ENCODE measurements at places on chromosomes 3 and 15.

DNA sequence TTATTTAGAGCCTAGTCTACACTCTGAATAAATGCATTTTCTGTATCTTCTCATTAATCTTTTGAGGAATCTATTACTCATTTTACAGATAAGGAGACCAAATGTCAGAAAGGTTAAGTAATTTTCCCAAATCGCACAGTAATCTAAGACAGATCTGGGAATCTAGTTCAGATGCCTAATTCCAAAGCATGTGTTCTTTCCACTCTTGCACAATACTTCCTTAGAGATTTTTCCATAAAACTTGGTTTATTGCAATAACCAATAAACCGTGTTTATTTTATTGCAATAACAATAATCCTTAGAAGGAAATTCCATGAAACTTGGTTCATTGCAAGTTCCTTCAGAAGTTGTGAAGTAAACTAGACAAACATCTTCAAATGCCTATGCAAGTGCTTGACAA is 17.4 kb upstream of the COL8A1 start:
- no peak for DNase-seq

DNA sequence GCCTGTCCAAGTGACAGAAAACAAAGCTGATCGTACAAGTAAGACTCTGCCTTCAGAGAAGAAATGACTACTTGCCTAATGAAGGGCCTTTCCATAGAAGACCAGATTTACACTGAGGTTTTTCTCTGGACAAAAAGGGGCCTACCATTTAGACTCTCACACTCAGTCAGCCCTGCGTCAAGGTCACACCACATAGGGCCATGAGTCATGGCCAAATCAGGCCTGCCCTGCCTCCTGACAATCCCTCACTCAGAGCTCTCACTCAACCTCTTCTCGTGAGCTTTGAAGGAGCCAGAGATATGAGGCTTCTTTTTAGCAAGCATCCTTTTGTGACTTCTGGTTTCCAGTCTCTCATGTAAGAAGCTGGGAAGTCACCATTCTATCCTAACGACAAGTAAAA is 68.1 kb upstream of the NMNAT3 start:
- DNase-seq: no peak

GRCh38 chr3:62939707-62940106 is 64.5 kb upstream of the CADPS start:
- no peak for DNase-seq

- DNase-seq: no peak
Measured at GRCh38 chr3:5072100-5072816, 49.8 kb upstream of the ARL8B start.

DNA sequence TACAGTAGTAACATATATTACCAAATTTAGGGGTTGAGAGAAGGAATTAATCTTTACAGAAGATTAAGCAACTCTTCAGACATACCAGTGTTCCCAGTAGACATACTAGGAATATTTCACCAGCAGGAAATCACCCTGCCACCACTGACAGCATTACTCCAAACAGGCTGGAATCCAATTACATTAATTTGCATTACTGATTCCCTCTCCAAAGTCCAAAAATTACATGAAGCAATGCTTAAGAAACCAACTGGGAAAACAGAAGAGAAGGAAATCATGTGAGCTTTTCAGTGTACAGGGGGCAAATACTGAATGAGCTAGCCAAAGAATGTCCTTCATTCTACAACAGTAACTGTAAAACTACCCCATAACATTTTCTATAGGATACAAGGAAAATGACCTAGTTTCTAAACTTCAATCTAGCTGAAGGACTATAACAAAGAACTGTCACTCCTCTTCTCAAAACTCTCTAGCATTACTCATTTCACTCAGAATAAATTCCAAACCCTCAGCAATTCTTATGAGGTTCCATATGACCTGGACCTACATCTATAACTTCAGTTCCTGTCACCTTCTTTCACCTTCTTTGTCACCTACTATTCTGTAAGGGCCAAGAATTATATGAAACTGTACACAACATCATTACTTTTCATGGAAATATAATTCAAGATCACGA is 72.7 kb downstream of the INO80 start:
- DNase-seq: no peak

- DNase-seq: no peak
Measured at GRCh38 chr3:16060358-16060852, 114.1 kb upstream of the GALNT15 start.

DNA sequence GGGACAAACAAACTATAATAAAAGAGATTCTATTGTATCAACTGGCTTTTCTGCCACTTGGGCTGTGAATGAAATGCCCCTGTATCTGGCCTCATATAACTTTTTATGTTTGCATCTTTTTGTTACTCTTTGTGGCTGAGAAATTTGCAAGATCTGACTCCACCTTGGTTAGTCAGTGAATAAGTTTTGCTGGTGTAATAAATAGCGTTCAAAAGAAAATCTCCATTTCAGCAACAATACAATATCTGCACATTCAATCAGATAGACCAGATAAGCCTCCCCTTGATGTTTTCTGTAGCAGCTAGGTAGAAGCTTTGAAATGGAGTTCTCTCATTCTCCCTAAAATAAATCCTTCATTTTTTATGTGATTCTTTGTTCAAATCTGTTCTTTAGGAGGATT is 12.0 kb downstream of the TRAT1 start:
- no peak for DNase-seq

DNA sequence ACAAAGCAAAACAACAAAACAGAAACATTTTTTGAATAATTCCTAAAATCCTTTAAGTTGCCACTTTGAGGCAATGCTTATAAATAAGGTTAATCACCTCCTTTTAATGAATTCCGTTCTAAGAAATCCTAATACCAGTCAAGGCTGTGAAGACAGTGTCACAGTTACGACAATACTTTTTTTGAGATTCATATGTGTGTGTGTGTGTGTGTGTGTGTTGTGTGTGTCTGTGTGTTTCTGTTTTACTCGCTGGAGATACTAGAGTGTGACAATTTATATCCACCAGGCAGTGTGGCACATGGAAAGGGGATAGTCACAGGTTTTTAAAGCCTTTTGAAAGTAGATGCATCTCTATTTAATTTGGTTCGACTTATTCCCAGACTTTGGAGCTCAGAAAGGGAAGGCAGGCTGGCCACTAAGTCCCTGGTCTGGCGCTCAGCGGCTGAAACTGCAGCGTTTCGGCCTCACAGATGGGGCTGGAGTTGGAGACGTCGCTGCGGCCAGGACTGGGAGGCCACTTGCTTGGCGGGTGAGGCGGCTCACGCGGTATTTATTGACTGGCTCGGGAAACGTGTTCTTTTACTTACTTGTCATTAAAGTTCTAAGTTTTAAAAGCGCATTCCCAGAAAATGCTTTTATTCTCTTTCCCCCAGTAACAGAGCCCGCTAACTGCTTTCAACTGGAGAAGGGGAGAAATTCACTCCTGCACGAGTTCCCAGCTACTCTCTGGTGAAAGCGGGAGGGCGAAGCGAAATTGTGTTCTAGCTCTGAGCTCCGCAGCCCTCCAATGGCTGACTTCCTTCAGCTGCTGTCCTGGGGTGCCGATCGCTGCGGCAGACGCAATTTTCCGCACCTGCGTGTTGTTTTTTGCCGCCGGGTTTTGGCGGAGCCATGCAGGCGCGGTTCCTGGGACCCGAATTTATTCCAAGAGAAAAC is 13.7 kb downstream of the ZIC1 start:
- peak; percentile 51 for DNase-seq

- no peak for DNase-seq
Measured at GRCh38 chr3:186456731-186457191, 87.4 kb downstream of the CRYGS start.

GRCh38 chr3:110859993-110860392 is 211.6 kb upstream of the NECTIN3 start:
- no peak for DNase-seq

GRCh38 chr3:137259701-137260100 is 301.9 kb downstream of the IL20RB start:
- DNase-seq: peak; percentile 46

DNA sequence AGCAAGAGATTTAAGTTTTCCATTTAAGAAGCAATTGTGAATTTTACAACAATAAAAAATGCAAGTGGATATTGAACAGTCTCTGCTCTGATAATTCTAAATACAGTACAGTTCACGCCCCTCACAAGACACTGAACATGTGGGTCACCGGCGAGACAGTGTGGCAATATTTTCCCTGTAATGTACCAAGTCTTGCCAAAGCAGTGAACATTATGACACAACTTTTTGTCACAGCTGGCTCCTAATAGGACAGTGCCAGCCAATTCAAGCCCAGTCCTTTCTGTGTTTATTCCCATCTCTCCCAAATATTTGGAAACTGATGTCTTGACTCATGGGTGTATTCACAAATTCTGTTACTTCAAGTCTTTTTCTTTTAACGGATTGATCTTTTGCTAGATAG is 62.3 kb downstream of the PPARG start:
- DNase-seq: no peak

- no peak for DNase-seq
Measured at GRCh38 chr3:112247900-112248299, 46.1 kb downstream of the SLC9C1 start.

Data from left hindlimb (tissue), 1 donor.